Activated T-helper 17 cell treated with anti-CD3 and anti-CD28 coated beads, Interleukin-2, amount 50 U/mL, for 72 hours (primary cell): ENCODE measurements at places on chromosomes 3 and 15. TPM values are rescaled to one million over a fixed set of nuclear protein-coding genes. Genes with fewer than 3 reads are reported as not detected.

- ATAC-seq = peak; percentile 2
Measured at GRCh38 chr15:82709081-82709420, 624 bp downstream of the AP3B2 start.

- no peak for ATAC-seq
Measured at GRCh38 chr3:175222356-175222755, 363.2 kb downstream of the NAALADL2 start.

GRCh38 chr3:13215940-13216546 lies 142.8 kb upstream of the IQSEC1 start:
- no peak for ATAC-seq

GRCh38 chr3:189270248-189270832 lies 98.6 kb downstream of the TPRG1 start:
- peak; percentile 68 for ATAC-seq

DNA sequence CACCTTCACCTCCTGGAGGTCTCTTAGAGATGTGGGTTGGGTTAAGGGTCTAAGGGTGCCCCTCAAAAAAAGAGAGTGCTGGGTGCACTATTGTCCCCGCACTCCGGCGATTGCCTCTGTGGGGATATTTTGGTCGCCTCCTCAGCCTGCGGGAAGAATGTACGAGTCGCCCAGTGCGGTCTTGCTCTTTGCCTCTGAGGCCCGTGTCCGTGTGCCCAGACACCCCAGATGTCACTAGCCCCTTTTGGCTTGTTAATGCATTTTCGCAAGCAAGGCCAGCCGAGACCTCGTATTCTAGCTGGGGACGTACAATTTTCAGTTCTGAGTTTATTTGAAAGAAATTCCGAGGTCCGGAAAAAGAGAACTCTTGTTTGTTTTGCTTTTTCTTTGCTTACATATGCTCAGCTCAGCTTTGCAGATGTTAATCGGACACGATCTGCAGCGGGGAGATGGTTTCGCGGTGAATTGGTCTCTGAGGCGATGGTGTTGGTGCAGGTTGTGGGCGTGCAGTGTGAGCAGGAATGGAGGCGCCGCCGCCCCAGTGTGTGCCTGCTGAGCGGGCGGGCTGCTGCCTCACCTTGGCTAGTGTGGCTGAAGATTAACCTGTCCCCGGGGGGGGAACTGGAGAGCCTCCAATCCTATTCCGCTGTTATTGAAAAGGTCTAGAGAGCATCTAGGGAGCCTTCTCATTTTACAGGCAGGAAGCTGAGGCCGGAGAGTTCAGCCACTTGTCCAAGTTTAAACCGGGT lies 1.4 kb downstream of the ST6GAL1 start:
- ATAC-seq = peak; percentile 68

- no peak for ATAC-seq
Measured at GRCh38 chr15:51840692-51841091, 11.2 kb downstream of the TMOD3 start.

DNA sequence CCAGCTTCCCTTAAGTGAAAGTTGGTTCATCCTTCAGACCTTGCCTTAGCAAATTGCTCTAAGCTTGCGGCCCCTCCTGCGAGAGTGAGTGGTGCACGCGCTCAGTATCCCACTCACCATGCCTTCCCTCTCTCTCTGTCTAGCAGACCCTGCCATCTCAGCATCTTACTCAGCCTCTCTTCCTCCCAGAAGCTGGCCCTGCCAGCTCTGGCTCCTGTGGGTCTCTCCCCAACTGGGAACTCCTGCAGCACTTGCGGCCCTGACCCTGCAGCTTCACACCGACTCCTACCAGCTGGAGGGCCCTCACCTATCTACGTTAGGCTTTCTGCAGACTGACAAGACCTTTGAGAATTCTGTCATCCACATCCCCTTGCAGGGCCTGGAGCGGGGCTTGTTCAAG lies 286.1 kb upstream of the TLE3 start:
- ATAC-seq = no peak

DNA sequence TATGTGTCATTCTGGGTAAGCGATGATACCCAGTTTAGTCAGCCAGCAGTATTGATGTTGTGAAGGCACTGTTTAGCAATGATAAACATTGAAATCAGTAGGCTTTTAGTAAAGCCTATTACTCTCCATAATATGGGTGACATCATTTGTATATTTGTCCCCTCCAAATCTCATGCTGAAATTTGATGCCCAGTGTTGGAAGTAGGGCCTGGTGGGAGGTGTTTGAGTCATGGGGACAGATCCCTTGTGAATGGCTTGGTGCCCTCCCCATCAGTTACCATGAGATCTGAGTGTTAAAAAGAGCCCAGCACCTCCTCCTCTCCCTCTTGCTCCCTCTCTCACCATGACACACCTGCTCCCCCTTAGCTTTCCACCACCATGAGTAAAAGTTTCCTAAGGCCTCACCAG lies 31.4 kb upstream of the FAN1 start:
- ATAC-seq = peak; percentile 88

SAXO2 gene
- not detected for total RNA-seq

LNP1 gene
- 1.4 TPM for total RNA-seq

SAMD7 gene
- total RNA-seq = not detected

DLL4 gene
- total RNA-seq = not detected
